ENCODE measurements at places on chromosomes 6 and 20. TPM values are rescaled to one million over a fixed set of nuclear protein-coding genes. Genes with fewer than 3 reads are reported as not detected.

The AGER gene
- 12.7 TPM for total RNA-seq

The TTLL9 gene
- 0.81 TPM for total RNA-seq

The TUBE1 gene
- total RNA-seq: 20.1 TPM

The RAET1L gene
- total RNA-seq: not detected

The C4A gene
- 258 TPM for total RNA-seq

The CAGE1 gene
- total RNA-seq: not detected

Measured in aorta (tissue), 5 donors.